ENCODE measurements at places on chromosomes 7 and 10.

GRCh38 chr10:88042160-88043100 lies 179.0 kb downstream of the PTEN start:
- DNase-seq: no peak

GRCh38 chr7:64653721-64654401 lies 12.1 kb upstream of the ZNF107 start:
- DNase-seq: peak; percentile 14

DNA sequence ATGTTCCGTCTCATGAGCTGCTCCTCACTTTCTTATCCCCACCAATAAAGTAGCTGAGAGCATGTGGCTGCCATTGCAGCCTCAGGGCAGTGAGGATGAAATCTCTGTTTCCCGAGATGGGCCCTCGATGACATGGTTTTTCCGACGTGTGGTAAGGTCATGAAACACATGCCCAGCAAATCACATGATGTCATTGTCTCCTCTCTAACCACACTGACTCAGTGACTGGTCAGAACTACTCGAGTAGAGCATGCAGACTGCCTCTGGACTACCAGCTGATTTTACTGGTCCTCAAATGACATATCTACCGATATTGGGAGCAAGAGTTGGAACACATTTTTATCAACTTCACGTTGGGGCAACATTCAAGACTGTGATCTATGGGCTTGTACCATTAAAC lies 786.1 kb downstream of the CNTNAP2 start:
- DNase-seq: no peak

GRCh38 chr7:117014673-117015133 lies 61.4 kb downstream of the ST7 start:
- DNase-seq: peak; percentile 42

DNA sequence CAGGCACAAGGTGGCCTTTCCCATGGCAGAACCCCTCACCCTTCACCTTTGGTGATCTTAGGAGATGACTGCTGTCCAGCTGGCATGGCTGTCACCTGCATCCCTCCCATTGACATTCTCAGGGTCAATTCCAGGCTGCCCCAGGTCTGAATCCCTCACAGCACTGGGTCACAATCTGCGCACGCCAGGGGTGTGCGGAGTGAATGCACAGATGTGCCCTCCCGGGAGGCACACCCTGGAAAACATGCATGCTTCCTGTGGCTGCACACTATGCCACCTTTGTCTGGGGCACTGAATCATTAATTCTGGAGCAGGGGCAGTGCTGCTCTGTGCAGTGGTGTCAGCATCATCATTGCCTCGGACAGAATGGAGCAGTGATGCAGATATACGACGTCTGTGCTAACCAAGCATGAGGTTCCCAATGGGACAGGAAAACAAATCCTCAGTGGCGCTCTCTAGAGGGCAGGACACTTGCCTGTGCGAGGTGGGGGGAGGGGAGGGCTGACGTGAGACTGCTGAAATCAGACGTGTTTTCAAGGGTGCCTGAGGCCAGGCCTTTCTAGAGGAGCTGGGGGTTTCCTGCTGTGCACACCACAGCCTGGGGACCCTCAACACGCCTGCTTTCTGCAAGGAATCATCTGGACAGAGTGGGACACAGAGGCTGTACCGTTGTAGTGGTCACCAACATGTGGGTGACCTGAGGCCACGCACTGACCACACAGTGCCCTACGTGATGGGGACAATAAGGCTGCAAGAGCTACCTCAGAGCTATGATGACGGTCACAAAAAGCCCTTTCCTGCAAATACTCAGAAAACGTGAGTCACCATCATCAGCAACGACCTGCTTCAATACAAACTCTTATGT lies 77.9 kb downstream of the HIPK2 start:
- peak; percentile 39 for DNase-seq

- no peak for DNase-seq
Observed at GRCh38 chr7:30913821-30914515, 2.3 kb downstream of the AQP1 start.

- no peak for DNase-seq
Observed at GRCh38 chr7:151137076-151137675, 30.3 kb downstream of the GBX1 start.

DNA sequence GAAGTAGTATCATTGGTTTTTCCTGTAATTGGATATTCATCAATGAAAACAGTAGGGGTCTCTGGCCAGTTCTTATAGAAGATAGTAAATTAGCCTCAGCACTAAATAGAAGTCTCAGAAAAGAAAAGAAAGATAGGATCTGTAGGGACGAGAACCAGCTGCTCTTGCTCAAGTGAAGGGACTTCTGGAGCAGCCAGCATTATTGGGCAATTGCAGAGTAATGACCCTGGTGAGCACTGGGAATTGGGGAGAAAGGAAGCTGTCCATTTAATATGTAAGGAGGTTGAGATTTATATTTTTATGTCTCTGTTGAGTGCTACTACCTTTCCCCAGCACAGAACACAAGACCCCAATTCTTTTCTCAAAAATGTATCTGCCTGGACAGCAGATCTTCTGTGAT lies 61.2 kb upstream of the WNT16 start:
- no peak for DNase-seq

DNA sequence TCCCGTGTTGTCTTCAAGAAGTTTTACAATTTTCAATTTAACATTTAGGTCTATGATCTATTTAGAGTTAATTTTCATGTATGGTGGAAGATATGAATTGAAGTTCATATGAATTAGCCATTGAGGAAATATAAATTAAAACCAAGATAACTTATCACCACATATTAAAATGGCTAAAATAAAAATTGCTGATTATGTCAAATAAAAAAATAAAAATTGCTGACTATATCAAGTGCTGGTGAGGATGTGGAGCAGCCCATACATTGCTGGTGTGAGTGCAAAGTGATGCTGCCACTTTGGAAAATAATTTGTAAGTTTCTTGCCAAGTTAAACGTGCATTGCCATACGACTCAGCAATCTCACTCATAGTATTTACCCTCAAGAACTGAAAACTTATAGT lies 44.6 kb upstream of the AHR start:
- DNase-seq: no peak

- DNase-seq: no peak
Observed at GRCh38 chr10:96089116-96089515, 41.0 kb upstream of the ZNF518A start.

- DNase-seq: no peak
Observed at GRCh38 chr10:84235096-84235495, 6.2 kb downstream of the LRIT1 start.

DNA sequence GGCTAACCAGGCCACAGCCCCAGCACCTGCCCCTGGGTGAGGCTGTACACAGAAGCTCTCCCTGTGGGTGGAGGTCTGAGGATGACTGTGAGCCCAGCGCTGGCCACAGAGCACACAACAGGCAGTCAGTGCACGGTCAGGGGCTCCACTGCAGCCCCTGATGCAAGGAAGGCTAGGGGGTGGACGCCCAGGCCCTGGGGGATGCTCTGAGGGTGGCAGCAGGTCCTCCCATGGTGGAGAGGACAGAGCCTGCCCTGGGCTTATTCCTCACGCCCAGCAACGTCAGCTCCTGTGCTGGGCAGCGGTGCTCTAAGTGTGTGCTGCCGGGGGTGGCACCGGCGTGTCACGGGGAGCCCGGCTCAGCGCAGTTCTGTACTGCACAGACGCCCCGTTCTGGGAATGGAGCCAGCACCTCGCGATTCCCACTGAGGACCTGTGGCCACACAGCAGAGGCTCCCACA lies 223.2 kb downstream of the MAD1L1 start:
- no peak for DNase-seq

GRCh38 chr10:99449023-99449422 lies 18.6 kb upstream of the GOT1 start:
- DNase-seq: no peak

DNA sequence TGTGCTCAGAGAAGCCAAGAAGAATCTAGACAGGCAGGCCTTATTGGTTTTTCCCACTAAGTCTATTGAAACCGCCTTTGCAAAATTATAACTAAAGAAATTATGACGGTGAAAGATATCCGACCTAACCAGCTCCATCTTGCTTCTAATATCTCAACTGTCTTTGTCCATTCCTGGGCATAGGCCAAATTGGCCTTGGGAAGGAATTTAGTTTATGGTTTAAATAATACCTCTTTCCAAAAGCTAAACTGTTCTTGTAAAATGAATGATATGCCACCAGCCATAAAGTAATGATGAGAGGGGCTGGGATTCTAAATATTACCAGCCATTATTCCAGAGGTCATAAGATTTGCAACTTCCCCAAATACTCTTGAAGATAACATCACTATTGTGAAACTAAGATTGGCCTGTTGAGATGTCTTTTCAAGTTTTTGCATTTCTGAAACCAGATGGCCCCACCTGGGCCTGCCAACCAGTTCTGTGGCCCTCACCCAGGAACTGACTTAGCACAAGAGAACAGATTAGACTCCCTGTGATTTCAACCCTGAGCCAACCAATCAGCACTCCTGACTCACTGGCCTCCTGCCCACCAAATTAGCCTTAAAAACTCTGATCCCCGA lies 41.2 kb upstream of the SLC35G1 start:
- DNase-seq: no peak

- DNase-seq: no peak
Observed at GRCh38 chr7:152661479-152661878, 14.5 kb downstream of the XRCC2 start.

GRCh38 chr10:58615237-58615935 lies 102.7 kb downstream of the BICC1 start:
- no peak for DNase-seq

DNA sequence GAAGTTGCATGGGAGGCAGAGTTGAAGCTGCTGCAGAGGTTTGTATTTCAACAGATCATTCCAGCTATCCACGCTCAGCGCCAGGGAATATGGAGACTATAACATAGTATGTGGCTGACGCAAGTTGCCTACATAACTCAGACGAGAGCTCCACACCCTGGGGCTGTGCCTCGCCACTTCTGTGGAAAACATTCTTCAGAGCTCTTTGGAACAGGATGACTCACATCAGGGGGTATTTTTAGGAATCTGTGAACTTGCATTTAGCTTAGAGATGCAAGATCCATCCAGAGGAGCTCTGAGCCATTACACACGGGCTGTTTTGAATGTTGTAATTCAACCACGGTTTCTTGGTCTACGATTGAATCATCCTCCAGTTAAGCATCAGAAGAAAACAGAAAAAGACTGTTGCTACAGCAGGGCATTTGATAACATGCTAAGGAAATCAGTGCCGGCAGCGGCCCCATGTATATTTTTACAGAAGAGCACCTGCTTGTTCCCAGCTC lies 481.5 kb upstream of the AKR1E2 start:
- DNase-seq: peak; percentile 59

DNA sequence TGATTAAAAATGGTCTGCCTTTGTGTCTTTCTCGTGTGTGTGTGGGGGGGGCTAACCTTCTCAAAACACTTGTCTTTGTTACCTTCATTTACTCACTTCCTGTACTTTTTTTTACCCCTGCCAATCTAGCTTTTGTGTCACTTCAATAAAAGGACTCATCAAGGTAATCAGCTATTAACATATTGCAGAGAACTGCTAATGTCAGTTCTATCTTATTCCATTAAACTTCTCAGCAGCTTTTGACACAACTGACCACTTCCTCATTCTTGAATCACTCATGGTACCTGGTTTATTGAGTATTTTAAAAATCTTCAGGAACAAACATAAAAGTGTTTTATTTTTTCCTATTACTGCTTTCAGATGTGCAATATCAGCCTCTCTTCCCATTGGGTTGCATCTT lies 59.8 kb downstream of the SLC25A40 start:
- no peak for DNase-seq

DNA sequence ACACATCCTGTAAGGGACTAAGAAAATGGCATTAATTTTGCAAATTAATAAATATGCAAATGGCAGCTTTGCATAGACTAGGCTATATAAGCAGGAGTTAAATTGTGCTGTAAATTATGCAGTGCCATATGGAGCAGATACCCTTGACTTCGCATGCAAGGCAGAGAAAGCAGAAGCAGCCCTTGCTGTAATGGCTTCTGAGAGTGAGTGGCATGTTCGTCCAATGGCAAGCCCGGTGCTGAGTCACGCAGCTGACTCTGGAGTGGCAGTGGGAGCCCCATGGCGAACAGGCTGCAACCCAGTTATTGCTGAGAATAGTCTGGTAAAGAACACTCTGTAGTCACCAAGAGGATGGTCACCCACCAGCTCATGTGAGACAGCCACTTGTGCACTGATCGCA lies 1186.5 kb downstream of the TYW1 start:
- DNase-seq: no peak

DNA sequence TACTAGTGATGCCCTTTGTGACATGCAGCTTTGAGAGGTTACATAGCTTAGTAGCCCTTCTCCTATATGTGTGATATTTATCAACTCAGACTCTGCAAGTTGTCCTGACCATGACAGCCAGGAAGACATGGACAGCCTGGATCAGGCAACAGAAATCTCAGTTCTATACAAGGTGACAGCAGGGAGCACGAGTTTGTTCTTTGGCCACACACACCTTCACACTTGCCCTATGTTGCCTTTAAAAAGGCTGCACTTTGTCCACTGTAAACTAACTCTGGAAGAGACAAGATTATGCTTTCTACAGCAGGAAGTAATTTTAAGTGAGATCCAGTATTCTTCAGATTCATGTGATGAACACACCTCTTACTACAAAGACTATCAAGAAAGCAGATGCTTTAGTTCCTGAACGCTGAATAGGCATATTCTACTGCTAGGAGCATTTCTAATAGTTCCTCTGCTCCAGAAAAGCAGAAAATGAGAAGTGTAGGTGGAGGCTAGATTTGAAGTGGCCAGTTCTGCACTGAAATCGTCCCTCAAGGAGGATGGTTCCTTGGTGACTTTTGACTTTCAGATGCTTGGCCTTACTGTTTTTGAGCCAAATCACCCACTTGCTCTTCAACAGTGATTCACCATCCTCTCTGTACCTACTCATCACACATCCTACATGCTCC lies 239.2 kb downstream of the COBL start:
- no peak for DNase-seq

GRCh38 chr10:70477661-70478162 lies 855 bp upstream of the PALD1 start:
- peak; percentile 78 for DNase-seq

- no peak for DNase-seq
Observed at GRCh38 chr7:96426027-96426426, 104.1 kb upstream of the SLC25A13 start.

DNA sequence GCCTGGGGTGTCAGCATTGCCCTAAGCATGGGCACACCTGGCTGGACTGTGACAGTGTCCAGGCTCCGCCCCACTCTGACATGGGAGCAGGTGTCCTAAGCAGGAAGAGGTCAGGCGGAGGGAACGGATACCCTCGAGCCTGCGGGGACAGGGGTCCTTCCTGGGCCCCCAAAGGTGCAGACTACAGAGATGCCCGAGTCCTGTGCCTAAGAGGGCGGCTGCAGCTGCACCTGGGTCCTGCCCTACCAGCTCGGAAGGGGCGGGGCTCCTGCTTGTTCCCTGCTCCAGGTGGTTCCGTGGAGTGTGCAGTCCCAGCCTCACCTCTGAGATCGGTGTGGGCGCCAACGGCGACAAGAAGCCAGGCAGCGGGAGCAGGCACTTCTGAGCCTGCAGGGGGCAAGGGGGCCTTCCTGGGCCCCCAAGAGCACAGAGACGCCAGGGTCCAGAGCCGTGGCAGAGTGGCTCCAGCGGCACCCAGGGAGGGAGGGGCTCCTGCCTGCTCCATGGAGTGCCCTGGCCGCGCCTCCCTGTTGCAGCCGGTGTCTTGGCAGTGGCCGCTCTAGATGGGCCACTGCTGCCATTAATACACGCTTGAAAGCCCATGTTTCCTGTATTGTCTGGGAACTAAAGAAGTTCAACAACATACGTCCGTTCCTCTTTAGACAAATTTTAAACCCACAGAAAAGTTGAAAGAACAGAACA lies 64.5 kb upstream of the CACNA2D1 start:
- no peak for DNase-seq
